Breast epithelium (tissue), 4 donors: ENCODE measurements at places on chromosomes 3 and 15.

DNA sequence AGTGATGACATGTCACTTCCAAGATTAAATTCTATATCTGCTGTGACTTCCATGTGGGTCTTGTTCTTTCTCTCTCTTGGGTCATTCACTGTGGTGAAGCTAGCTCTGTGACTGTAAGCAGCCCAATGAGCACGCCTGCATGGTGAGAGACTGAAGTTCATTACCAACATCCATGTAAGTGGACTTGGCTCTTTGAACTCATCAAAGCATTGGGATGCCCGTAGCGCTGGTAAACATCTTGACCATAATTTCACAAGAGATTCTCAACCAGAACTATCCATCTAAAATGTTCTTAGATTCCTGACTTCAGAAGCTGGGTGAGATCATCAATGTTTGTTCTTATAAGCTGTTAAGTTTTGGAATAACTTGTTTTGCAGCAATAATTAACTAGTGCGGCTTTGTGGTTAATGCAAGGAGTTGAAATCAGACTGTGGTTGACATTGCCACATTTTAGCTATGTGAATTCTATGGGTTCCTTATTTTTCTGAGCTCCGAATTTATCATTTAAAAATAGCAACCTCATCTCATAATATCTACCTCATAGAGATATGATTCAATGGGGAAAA lies 31.6 kb upstream of the LRRC3B start:
- DNase-seq = no peak

- DNase-seq = no peak
Measured at GRCh38 chr3:77475507-77475906, 435.6 kb downstream of the ROBO2 start.

DNA sequence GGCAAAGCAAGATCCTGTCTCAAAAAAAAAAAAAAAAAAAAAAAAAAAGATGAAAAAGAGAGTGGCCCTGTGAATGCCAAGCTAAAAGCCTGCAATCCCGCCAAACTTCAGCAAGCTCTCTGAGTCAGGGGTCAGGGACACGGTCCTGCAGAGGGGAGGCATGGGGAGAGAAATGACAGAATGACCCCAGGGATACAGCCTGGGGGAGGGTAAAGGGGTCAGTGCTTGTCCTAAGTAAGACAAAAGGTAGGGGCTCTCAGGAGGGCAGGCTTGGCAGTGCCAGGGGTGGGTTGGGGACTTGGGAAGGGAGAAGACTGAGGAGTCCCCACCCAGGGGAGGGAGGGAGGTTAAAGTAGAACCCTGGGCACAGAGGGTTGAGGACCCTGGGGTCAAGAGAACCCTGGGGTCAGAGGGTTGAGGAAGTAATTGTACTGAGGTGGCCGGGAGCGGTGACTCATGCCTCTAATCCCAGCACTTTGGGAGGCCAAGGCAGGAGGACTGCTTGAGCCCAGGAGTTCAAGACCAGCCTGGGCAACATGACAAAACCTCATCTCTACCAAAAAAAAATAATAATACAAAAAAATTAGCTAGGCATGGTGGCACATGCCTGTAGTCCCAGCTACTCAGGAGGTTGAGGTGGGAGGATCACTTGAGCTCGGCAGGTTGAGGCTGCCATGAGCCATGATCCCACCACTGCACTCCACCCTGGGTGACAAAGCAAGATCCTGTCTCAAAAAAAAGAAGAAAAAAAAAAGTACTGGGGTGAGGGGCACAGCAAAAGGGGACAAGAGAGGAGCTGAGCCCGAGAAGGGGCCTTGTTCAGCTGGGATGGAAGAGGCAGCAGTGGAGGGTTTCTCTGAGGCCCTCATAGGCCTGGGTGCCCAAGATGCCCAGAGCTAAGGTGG lies 5.2 kb upstream of the SEMA3B start:
- DNase-seq = no peak

- DNase-seq = no peak
Measured at GRCh38 chr3:187227658-187228258, 30.5 kb downstream of the RTP1 start.

- DNase-seq = no peak
Measured at GRCh38 chr3:143389388-143389787, 269.8 kb downstream of the CHST2 start.

DNA sequence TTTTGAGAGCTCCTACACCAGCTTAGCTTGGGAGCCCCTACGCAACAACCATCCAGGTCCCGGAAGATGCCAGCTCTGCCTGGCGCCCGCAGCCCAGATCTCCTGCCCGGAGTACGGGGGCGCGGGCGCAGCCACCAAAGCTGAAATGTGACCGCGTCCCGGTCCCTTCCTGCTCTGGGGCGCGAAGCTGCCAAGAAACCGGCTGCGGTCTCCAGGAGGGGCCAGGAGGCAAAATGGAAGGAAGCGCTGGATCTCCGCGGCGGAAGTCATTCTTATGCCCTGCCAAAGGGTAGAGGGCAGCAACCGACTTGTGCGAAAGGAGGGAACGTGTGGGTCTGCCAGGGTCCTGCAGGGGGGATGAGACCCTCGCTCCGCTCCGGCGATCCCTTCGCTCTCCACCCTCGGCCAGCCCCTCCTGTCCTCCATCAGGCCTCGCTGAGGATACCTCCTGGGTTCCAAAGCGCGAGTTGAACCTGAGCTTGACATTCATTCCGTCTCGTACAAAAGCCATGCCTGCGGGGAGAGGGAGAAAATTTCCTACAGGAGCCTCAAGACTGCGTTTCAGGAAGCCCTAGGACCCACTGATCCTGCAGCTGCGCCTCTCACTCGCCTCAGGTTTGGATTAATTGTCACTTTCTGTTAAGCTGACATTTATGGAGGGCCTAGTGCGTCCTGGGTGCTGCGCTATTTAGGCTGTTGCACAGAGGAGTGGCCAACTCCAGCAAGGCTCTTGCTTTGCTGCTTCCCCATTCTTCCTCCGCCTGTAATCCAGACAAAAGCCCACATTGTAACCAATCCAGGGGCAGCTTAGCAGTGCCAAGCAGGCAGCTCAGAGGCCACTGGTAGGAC lies 98.3 kb upstream of the VGLL3 start:
- peak; percentile 65 for DNase-seq

- DNase-seq = no peak
Measured at GRCh38 chr15:41983221-41983620, 10.9 kb upstream of the EHD4 start.
